ENCODE measurements at places on chromosomes 4 and X.

GRCh38 chr4:304969-305680 is at the start of gene ZNF732:
ZNF732 (minus strand) TSS chr4:305474; CDS start chr4:305310, 164 bp downstream.
- peak; percentile 88 for DNase-seq

DNA sequence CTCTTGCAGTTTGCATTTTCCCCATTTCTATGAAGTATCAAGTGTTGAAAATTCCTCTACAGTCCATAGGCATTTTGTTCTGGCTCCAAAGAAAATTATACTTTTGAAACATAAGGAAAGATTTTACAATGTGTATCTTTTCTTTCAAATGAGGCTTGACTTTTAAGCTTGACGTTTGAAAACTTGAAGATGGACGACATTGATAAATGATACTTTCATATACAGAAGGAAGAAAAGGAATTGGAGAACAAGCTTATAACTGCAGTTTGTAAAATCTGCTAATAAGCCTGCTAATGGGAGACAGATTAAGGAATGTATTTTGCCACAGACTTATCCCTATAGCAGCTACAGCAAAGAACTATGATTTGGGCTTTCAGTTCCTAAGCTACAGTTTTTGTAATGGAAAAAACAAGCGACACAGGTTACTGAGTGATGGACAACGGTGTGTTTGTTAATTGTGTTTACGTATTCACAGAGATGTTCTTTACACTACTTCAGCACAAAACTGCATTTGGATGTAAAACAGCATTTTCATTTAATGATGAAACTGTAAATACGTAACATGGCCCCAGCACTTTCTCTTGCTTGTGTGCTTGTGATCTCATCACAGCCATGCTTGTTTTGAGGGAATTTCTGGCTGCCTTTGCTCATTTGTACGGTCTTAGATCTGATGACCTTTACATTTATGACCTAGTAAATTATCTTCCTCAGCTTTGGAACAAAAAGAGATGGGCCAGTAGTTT is 83.2 kb upstream of the FAT1 start:
- no peak for DNase-seq

GRCh38 chrX:95645738-95646137 is 1038.9 kb upstream of the DIAPH2 start:
- DNase-seq, result no peak

DNA sequence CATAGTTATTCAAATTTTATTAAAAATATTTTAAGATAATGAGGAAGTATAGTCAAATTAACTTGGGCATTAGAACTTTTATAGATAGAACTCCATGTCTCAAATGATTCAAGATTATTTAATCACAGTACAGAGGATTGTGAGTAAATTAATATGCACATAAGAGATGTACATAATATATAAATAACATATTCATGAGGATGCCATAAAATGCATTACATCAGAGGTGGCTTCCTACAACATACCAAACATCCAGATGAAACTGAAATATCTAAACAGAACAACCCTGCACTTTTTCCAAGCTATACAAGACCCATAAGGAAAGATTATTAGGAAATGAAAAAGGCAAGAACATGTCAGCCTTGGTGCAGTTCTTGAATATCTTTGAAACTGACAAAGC is 91.3 kb upstream of the NAP1L5 start:
- no peak for DNase-seq

DNA sequence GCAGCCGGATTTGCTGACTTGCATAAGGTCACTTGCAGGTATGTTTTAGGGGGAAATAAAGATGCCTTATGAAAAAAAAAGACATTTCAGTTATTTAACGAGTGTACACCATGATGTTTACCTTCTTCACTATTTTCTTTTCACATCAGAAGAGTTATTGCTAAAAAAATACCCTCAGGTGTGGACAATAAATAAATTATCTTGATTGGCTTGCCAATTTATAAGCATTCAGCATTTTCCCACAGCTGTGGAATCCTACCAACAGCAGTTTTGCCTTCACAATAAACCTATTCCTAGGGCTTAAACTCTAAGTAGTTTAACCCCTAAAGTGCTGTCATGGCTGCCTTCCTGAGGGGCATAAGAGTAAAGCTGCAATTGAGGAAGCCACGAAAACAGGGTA is 83.4 kb upstream of the S100G start:
- no peak for DNase-seq

Data from SK-N-SH (cell line).